ENCODE measurements at places on chromosomes 4 and X.

DNA sequence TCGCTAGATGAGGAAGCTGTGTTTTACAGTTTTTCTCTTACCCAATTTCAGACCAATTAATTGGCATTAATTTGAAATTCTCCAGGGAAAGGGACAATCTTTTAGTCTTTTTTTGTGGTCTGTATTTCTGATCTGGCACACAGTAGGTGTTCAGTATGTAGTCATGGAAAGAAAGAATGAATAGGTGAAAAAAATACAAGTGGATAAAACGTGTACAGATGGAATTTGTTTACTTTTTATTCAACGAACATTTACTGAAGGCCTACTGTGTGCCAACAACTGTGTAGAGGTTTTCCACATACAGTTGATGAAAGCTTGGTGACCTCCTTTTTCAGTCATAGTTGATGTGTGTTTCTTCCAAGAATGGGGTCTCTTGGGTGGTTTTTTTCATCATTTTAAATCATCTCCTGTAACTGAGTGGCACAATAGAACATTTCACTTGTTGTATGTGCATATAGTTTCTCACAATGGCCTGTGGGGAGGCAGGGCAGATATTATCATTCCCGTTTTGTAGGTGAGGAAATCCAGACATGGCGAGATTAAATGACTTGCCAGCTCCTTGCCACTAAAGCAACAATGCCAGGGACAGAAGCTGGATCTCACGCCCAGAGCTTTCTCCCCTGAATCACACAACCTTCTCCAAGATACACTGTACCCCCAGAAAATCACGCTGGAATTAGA is 102.4 kb downstream of the CEP135 start:
- no peak for DNase-seq

DNA sequence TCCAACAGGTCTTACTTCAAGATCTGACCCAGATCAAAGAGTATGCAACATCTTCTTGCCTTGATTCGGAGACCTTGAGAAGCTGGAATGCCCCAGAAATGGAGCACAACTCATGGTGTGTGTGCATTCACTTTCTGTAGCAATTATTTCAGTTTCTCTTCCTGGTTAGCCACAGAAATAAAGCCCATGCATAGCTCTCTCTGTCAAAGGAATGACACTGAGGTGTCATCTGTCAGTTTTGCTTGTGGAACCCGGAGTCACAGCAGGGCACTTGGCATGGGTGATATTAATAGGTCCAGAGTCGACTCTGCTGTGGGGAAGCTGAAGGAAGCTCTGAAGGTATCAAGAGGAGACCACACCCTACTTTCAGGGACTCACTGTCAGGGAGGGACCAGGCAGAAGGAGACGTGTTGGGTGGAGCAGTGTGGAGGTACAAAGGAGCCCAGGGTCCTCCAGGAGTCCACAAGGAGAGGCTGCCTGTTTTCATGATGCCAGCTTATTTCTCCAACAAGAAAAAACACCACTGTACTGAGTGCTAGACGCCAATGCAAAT is 10.7 kb downstream of the CLNK start:
- DNase-seq: no peak

DNA sequence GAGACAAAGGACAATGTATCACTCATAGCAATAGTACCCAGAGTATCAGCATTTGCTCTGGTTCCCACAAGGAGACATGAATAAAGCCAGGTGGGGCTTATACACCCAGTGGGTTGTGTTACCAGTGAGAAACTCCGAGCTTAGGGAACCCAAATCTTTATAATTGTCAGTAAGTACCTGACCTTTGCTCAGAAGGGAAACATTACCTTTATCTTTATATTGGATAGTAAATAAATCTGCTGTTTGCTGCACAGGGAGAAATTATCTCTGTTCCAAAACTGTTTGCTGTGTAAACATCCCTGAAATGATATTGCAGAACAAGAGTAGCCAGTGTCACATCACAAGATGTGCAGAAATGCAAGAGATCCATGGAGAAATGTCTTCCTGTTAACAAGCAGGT is 12.1 kb upstream of the SLAIN2 start:
- no peak for DNase-seq

DNA sequence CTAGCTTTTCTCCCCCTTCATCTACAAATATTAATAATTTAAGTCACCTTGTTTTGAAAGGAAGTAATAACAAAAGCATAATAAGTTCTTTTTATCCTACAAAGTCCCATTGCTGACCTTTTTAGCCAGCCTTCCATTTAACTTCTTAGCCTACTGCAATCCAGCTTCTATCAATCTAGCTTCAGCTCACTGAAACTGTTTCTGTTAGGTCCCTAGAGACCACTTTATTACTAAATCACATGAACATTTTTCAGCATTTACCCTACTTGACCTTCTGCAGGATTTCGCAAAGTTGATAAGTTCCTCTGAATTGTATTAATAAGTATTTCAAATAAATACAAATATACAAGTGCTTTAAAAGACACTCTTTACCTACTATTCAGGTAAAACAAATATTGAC is 186.5 kb downstream of the ANTXR2 start:
- no peak for DNase-seq

- no peak for DNase-seq
These were observed 52.1 kb upstream of the LHFPL1 start for GRCh38 chrX:112731793-112732192.

DNA sequence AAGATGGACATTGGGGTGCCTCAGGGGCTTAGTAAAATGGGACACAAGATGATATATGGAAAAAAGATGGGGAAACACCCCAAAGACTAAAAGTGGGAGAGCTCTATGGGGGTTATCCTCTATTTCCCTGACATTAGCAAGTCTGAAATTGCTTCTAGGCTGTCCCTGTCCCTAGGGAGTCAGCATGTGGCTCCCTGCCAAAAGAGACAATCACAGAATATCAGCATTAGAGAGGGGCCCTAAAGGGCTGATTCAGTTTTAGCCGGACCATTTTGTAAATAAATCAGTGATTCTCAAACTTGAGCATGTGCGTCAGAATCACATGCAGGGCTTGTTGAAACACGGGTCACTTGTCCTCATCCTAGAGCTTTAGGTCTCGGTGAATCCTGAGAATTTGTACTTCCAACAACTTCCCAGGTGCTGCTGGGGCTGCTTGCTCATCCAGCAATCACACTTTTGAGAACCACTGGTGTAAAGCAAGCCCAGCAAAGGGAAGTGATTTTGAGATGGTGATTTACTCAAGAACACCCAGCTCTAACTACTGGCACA is 165.3 kb upstream of the DGKK start:
- no peak for DNase-seq

GRCh38 chrX:39896951-39897740 is 200.6 kb downstream of the BCOR start:
- no peak for DNase-seq

DNA sequence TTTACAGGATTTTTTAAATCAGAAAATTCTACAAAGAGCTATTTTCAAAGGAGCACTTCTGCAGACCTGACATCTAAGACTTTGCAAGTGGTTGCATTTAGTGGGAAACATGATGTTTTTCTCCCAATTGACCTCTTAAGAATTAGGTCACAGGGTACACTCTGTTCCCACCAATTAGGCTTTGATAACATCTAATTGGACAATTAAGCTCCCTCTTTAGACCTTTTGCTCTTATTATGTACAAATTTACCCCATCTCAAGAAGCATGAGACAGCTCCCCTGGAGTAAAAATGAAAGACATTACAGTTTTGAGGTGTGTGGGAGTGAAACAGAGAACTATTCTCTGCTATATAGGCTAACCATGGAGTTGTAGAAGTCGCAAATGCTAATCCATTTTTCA is 31.8 kb upstream of the AGA start:
- DNase-seq: no peak

DNA sequence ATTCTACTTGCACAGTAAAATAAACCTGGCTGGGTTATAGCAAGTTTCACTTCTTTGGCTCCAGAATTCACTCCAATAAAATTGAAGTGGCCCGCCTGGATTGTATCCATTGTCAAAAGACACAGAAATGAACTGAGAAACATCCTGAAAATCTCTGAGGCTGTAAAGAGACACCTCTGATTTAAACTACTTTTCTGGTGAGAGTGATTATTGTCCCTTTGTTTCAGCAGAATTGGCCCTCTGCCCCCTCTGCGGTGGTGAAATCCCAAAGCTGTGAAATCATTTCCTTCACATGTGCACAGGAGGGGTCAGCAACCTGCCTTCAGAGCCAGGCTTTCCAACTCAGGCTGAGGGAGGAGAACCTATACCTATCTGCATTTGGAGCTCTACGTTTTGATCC is 23.0 kb downstream of the GAB3 start:
- no peak for DNase-seq

- no peak for DNase-seq
These were observed at the start of gene NPY1R for GRCh38 chr4:163332526-163333406. Gene NPY1R, minus strand, starts transcription at chr4:163332596. Its CDS starts 6,042 bp downstream, at chr4:163326554.

GRCh38 chr4:60463857-60464502 is 736.1 kb upstream of the ADGRL3 start:
- no peak for DNase-seq

- DNase-seq: no peak
These were observed 2.9 kb downstream of the GPRASP3 start for GRCh38 chrX:102723456-102723855.

- no peak for DNase-seq
These were observed 204.8 kb downstream of the CFAP299 start for GRCh38 chr4:80540349-80540748.

DNA sequence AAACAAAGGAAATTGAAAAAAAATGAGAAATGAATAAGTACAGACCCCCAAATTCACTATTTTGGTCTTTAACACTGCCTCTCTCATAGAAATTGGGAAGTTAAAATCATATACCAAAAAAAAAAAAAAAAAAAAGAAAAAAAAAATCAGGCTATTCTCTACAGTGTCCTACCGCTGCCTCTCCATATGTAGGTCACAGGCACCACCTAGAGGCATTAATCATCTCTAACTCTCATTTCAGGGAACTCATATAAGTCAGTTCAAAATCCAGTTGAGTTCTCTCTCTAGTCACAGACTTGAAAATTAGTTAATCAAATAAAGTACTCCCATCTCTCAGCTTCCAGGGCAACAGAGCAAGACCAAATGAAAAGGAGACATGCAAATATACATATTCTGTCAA is 47.9 kb downstream of the COX18 start:
- DNase-seq: no peak

GRCh38 chr4:122259849-122260248 is 107.7 kb downstream of the BLTP1 start:
- DNase-seq: no peak

DNA sequence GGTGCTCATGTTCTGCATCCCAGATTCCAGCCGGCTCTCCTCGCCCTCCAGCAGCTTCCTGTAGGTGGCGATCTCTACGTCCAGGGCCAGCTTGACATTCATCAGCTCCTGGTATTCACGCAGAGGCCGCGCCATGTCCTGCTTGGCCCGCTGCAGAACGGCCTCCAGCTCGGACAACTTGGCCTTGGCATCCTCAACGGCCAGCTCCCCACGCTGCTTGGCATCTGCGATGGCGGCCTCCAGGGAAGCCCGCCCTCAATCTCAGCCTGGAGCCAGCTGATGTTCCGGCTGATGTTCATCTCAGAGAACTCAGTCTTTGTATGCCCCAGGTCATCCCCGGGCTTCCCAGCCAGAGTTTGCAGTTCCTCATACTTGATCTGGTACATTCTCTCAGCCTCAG is 431.8 kb upstream of the DIPK2B start:
- DNase-seq: no peak

DNA sequence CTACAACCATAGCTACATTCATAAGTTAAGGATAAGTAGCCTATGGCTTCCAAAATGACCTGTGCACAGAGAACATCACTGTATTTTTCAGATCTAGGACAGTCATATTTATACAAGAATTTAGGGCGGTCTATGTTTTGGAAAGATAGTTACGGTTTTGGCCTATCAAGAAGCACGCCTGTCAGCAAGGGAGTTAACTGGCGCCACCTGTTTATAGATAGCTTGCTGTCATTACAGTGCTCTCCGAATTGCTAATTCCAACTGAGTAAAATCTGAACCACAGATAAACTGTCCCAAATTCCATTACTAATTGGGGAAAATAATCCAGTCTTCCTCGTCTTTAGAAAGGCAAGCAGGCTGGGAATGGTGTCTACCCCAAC is 646 bp downstream of the ABCB7 start:
- DNase-seq: no peak

DNA sequence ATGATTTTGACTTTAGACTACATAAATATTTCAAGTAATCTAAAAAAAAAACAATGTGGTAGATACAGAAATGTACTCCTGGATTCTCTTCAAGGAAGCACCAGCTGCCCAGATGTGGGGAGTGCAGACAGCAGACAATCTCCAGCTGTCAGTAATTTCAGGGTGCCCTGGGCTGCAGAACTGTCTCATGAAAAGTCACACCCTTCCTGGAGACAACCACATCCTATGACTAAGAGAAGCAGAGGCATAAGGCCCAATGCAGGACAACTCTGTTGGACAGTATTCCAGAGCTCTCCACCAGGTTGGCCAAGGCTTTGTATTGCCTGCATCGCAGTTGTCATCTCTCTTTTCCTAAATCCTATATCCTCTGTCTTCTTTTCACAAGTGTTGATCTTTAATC is 34.4 kb upstream of the BLTP1 start:
- no peak for DNase-seq

DNA sequence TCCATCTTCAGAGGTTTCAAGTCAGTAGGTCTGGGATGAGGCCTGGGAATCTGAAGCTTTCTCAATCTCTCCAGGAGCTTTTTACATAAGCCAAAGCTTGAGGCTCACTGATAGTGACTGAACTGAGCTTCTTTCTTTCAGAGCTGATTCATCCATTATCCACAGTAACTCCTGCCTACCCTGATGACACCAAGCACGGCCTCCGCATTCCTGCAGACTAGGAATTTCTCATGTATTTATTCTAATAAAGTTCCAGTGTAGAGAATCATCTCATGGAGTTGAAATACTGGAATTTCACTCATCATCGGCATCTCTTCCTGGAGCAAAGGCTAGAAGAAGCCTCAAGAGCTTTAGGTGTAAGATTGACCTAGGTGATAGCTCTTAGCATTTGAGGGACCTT is 12.1 kb upstream of the DCTD start:
- no peak for DNase-seq

DNA sequence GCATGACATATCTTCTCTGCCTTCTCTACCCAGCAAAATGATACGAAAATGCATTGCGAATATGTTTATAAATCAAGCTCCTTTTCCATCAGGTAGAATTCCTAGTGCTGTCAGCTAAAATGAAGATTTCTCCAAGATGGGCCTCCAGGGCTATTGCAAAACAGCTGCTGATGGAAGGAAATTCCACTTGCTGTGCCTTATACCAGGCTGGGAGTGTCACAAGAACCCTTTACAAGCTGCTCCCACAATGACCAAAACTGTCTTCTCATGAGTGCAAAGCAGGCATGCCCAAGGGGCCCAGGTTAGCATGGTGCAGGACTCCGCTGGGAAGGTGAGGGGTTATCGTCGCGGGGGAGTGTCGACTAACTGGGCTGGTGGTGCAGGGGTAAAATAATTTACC is 8.7 kb downstream of the HNRNPH2 start:
- DNase-seq: no peak

GRCh38 chrX:119189595-119189994 is 46.5 kb upstream of the PGRMC1 start:
- no peak for DNase-seq

DNA sequence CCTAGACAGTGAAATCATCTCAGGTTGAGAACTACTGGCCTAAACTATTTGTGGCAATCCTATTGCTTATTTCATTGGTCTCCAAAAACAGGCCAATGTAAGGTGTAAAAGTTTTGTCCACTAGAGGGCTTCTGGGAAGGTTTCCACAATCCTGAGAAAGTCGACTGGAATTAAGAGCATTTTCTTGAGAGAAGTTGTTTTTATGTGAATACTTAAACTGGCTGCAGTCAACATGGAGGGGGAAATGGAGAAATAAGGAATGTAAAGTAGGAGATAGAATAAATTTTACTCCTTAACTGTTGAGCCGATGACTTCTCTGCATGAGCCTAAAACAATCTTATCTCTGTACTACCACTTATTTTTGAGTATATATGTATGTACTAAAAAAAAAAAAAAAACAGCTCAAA is 11.0 kb upstream of the EIF4E start:
- DNase-seq: no peak
